Daoy (cell line): ENCODE measurements at places on chromosomes 6 and 20. TPM values are rescaled to one million over a fixed set of nuclear protein-coding genes. Genes with fewer than 3 reads are reported as not detected.

The CLPSL2 gene
- not detected in 2 replicates for total RNA-seq

The RNF39 gene
- total RNA-seq, result 0.57 TPM in 1 of 2 replicates, not detected in the other

- peak; percentile 16 for DNase-seq
Measured at GRCh38 chr6:121453191-121453590, 17.7 kb downstream of the GJA1 start.

- DNase-seq, result no peak
Measured at GRCh38 chr6:135853986-135854385, 2.5 kb downstream of the PDE7B start.

GRCh38 chr20:2167112-2167511, 65.5 kb downstream of the STK35 start:
- no peak for DNase-seq

- peak; percentile 85 for DNase-seq
Measured at GRCh38 chr6:140043357-140043756, 668.9 kb upstream of the CITED2 start.

- no peak for DNase-seq
Measured at GRCh38 chr6:113642001-113642713, 215.0 kb upstream of the MARCKS start.

GRCh38 chr6:46411456-46412197, 79.6 kb downstream of the RCAN2 start:
- DNase-seq, result no peak

- no peak for DNase-seq
Measured at GRCh38 chr6:35076997-35077712, 64.0 kb downstream of the TCP11 start.

GRCh38 chr6:48032151-48032550, 78.8 kb downstream of the PTCHD4 start:
- DNase-seq, result no peak

- no peak for DNase-seq
Measured at GRCh38 chr20:44809380-44810060, 826 bp downstream of the RIMS4 start.

GRCh38 chr6:116278481-116278829, 1.3 kb downstream of the TSPYL1 start:
- DNase-seq, result no peak

DNA sequence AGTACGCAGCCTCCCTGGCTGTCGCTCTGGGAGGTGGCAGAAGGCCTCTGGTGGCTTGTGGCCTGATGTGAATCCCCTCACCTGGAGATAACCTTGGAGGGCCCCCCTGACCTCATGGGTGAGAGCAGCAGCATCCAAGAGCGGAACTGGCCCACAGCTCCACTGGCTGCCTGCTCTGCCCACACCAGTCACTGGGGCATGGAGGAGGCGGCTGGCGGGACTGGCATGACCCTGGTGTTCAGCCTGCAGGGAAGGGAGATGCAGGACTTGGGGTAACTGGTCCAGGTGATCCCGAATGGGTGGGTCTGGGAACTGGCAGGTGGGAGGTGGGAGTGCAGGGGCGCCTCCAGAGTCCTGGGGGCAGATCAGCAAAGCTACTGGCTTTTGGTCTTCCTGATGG, 10.6 kb upstream of the DSN1 start:
- no peak for DNase-seq

DNA sequence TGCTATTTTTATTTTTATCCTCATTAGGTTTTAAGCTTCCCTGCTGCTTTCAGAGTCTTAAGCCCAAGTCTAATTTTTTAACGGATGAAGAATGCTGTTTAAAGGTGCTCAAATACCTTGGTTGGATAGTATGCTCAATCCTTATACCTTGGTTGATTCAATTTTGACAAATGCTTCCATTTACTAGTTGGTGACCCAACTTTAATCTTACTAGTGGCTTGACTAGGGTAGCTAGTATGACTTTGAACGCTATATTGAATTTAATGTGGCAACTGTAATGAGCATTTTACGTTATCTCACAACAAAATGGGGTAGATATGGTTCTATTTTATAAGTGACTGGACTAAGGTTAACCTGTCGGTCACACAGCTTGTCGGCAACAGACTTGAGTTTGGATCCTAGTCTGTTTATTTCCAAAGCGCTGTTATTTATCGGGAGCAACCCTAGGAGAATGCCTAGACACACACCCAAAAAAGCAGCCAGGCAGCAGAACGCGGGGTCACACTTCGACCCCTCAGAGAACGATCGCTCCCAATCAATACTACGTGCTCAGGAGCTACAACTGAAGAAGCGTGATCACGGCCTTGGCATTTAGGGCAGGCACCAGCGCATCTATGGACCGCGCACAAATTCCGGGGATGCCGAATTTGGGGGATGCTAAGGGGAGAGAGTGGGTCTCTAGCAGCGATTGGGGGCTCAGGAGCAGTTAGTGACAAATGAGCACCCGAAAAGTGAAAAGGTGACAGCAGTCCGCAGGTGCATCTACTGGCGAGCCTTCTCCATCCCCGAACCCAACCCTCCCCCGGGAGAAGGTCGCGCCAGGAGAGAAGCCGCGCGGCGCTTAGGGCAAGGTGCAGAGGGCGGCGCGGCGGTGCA, 586 bp upstream of the ALDH5A1 start:
- DNase-seq, result no peak

The CALHM4 gene
- not detected in 2 replicates for total RNA-seq

GRCh38 chr6:81561071-81561564, 191.4 kb downstream of the TENT5A start:
- DNase-seq, result peak; percentile 30

- DNase-seq, result no peak
Measured at GRCh38 chr20:61810738-61811135, 254.9 kb downstream of the TAF4 start.

The GTF2H4 gene
- 12.6 and 13.7 TPM in 2 replicates for total RNA-seq

The CFAP206 gene
- 1.2 TPM in 1 of 2 replicates, not detected in the other for total RNA-seq

DNA sequence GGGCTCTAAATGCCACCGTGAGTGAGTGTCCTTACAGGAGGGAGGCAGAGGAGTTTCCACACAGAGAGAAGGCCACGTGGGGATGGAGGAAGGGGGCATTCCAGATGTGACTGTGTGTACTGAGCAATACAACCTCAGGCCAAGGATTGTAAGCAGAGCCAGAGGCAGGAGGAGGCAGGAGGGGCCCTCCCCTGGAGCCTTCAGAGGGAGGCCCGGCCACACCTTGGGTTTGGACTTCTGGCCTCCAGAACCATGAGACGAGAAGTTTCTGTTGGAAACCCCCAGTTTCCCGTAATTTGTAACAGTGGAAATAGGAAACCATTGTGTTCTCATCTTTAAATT, 9.3 kb upstream of the KIF25 start:
- no peak for DNase-seq

DNA sequence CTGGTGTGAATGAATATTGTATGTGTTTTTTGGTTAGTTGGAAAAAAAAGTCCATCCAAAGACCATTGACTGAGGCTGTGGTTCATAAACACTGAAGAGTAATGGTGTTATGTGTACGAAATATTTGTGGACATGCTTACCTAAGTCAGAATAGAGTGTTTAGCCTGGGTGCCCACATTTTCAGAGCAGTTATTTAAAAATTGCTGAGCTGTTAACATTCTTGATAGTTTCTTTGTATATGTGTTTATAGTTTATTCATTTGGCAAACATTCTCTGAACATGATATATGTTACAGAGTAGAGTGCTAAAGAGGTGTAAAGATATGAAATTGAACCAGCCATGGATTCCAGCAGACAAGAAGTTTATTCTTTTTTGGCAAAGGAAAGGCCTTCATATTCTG, 20.6 kb downstream of the CDKAL1 start:
- no peak for DNase-seq
